ENCODE measurements at places on chromosomes 6 and 20.
A peak's percentile ranks its signal among the peaks of the same experiment; 100 is the strongest.

GRCh38 chr6:152595499-152595898, 41.7 kb downstream of the SYNE1 start:
- no peak for DNase-seq
- H3K4me1 ChIP-seq = no peaks in the 10 kb centered on the region
- no peak overlapping the region for H3K4me3 ChIP-seq
- H3K36me3 ChIP-seq = no peaks in the 10 kb centered on the region
- H3K27ac ChIP-seq = no peak overlapping the region
- H3K27me3 ChIP-seq = peaks cover 10% of the 10 kb centered on the region

- H3K36me3 ChIP-seq = peaks cover 6% of the 10 kb centered on the region
- H3K27me3 ChIP-seq = peaks cover 6% of the 10 kb centered on the region
- peaks cover 37% of the 10 kb centered on the region for H3K4me1 ChIP-seq
- peak; percentile 42 for DNase-seq
- peak overlapping the region; percentile 90 for H3K4me3 ChIP-seq
These were observed 945 bp downstream of the TENT5A start for GRCh38 chr6:81751388-81752083.

- no peak overlapping the region for H3K27ac ChIP-seq
- H3K27me3 ChIP-seq = no peaks in the 10 kb centered on the region
- H3K36me3 ChIP-seq = no peaks in the 10 kb centered on the region
- no peak for DNase-seq
- no peaks in the 10 kb centered on the region for H3K4me1 ChIP-seq
- no peak overlapping the region for H3K4me3 ChIP-seq
These were observed 20.3 kb upstream of the SMOC2 start for GRCh38 chr6:168420706-168421105.

GRCh38 chr6:39929039-39929732, 5.1 kb downstream of the MOCS1 start:
- H3K36me3 ChIP-seq = peaks cover 6% of the 10 kb centered on the region
- no peak overlapping the region for H3K4me3 ChIP-seq
- peaks cover 17% of the 10 kb centered on the region for H3K4me1 ChIP-seq
- no peak for DNase-seq
- no peaks in the 10 kb centered on the region for H3K27me3 ChIP-seq

DNA sequence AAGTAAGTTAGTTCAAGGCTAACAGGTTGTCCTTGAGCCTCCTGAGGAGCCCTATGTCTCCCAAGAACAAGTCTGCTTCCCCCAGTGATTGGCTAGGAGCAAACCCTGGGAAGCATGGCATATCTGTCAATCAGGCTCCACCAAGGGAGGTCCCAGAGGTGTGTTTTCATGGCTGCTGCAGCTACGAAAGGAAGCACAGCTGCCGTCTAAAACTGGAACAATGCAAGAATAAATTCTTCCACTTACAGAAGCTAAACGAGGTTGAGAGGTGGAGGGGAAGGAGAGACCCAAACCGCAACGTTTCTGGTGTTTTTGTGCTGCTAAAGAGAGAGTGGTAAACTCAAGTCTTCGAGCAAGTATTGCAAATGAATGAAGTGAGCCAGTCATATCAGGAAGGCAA, 4.9 kb upstream of the PTGIS start:
- DNase-seq = no peak
- peaks cover 41% of the 10 kb centered on the region for H3K27me3 ChIP-seq

GRCh38 chr6:126764104-126764503, 354.4 kb upstream of the RSPO3 start:
- H3K27ac ChIP-seq = no peak overlapping the region
- H3K27me3 ChIP-seq = no peaks in the 10 kb centered on the region
- no peak overlapping the region for H3K4me3 ChIP-seq
- no peaks in the 10 kb centered on the region for H3K4me1 ChIP-seq

DNA sequence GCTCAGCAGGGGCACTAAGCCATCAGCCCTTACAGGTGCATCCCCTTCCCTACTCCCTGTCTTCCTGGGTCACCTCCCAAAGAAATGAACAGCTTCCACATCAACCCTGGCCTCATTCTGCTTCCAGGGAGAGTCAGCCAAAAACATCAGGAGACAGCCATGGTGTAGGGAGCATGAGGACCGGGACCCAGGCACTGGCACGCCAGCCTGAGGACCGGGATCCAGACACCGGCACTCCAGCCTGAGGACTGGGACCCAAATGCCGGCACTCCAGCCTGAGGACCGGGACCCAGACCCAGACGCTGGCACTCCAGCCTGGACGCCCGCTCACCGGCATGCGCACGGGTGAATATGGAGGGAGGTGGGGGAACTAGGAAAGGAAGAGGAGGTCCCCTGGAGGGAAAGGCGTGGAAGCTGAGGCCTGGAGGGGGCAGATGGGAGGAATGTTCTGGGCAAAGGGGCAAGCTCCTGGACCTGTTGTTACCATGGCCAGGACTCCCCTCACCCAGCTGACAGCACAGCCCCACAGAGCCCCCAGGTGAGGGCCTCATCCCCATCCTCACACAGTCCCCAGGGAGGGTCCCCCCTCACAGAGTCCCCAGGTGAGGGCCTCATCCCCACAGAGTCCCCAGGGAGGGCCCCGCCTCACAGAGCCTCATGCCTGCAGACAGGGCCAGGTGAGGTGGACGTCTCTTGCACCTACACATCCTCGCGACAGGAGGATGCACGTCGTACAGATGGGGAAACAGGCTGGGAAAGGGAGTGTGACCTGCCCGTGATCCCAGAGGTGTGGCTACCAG, 26.0 kb upstream of the MRGBP start:
- no peak overlapping the region for H3K27ac ChIP-seq
- H3K4me3 ChIP-seq = no peak overlapping the region
- no peak for DNase-seq
- H3K36me3 ChIP-seq = no peaks in the 10 kb centered on the region

DNA sequence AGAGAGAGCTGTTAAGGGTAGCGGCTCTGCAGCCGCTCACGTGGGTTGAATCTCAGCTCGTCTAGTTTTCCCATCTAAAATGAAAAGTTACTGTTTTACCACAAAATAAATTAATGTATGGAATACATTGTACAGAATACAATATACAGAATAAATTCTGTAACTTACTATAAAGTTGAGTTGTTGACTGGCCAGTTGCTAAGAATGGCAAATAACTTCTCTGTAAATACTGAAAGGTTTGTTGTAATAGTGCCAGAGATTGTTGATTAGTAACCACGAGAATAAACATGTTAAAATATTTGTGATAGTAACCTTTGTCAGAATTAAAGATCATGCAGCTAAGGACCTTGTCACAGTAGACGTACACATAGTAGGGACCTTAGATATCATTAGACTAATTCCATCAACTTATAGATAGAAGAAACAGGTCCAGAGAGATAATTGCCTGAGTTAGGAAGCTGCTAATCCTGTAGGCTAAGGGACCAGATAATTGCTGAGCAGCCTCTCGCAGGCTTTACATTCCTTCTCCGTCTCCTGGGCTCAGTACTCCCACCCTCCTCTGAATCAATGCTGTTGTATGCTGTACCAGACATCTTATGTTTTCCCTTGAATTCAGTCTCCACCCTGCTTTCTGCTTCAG, 544 bp upstream of the NRM start:
- H3K27ac ChIP-seq = peak overlapping the region; percentile 17
- peaks cover 34% of the 10 kb centered on the region for H3K4me1 ChIP-seq
- H3K4me3 ChIP-seq = peak overlapping the region; percentile 82
- no peak for DNase-seq

DNA sequence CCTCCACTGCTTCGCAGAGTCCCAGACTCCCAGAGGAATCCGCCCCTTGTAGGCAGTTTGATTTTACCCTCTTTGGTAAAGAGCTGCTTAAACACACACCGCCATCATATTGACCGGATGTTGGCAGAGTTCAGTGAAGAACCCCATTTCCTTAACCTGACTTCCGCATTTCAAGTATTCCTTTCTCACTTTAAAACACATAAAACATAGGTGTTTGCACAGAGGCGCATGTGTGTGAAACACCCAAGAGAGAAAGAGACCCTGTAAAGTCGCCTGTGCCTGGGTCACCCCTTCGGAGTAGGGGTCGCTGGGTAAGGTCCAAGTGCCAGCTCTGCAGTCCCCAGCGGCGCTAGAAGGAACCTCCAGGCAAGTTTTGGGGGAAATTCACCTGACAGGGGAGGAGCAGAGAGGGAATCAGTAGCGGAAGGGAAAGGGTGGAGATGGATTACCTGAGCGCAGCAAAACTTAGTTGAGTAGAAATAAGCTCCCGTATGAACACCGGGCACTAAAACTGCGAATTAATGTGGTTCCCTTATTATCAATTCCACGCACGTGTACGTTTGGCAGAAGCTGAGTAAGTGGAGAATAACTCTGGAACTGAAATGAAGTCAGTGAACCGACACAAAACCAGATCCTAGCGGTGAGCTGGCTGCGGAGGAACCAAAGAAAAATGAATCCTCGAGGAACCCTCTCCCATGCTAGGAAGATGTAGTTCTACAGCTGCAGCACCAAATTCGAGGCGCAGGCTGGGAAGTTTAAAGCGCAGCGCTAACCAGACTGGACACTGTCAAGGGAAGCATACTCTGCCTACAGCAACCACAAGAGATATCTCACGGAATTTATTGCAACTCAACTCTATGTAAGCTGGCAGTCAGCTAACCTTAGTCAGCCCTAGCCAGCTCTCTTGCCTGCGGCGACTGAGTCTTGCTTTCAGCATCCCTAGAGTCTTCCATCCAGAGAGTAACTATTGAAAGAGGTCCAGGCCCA, 3.5 kb upstream of the HTR1B start:
- peak overlapping the region; percentile 81 for H3K4me3 ChIP-seq
- DNase-seq = no peak
- H3K4me1 ChIP-seq = peaks cover 20% of the 10 kb centered on the region
- peaks cover 64% of the 10 kb centered on the region for H3K27me3 ChIP-seq

DNA sequence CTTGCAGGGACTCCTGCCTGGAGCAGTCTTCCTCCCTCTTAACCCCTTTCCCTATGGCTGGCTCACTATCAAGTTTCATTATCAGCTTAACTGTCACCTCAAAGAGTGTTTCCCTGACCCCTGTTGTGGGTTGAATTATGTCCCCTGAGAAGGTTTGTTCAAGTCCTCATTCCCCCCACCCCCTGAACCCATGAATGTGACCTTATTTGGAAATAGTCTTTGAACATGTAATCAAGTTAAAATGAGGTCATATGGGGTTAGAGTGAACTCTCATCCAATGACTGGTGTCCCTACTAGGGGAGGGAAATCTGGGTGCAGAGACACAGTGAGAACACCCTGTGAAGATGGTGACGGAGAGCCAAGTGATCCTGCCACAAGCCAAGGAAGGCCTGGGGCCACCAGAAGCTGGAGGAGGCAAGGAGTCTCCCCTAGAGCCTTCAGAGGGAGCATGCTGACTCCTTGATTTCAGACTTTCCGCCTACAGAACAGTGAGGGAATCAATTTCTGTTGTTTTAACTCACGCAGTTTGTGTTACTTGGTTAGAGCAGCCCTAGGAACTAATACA, 165.2 kb upstream of the TOP1 start:
- H3K27ac ChIP-seq = no peak overlapping the region
- no peak for DNase-seq
- no peak overlapping the region for H3K4me3 ChIP-seq

GRCh38 chr6:42401613-42401951, 50.1 kb downstream of the TRERF1 start:
- H3K36me3 ChIP-seq = peaks cover 5% of the 10 kb centered on the region
- DNase-seq = no peak
- H3K27ac ChIP-seq = peak overlapping the region; percentile 52
- H3K4me1 ChIP-seq = peaks cover 67% of the 10 kb centered on the region

GRCh38 chr20:52448513-52449232, 257.1 kb upstream of the ZFP64 start:
- H3K4me1 ChIP-seq = peaks cover 3% of the 10 kb centered on the region
- H3K27ac ChIP-seq = no peak overlapping the region
- H3K36me3 ChIP-seq = no peaks in the 10 kb centered on the region
- no peaks in the 10 kb centered on the region for H3K27me3 ChIP-seq
- H3K4me3 ChIP-seq = no peak overlapping the region

DNA sequence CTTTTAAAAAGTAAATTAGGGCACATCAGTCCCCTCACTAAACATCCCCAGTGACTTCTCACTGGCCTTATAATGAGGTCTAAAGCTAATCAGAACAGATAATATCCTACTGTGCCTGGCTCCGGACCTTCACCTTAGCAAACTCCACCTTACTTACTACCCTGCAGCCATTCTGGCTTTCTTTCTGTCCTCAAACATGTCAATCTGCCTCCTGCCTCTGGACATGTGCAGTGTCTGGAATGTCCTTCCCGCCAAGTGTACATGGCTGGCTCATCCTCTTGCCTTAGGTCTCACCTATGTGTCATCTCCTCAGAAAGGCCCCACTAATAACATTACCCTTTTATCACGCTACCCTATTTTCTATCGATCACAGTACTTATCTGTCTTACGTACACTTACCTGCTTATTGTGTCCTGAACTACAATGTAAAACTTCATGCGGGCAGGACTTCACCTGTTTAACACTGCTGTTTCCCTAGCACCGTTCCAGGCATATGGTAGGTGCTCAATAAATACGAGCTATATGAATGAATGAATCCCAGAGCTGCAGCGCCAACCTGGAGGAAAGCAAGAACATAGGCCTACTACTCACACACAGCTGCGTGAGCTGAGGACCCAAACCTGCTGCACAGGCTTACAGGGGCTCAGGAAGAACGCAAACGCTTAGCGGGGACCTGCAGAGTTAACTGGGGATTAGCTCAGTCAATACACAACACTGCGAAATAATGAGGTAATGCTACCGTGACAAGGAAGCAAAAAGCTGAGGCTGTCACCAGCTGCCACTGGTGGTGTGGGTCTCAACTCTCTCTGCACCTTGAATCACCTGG, 991 bp downstream of the UQCC2 start:
- no peaks in the 10 kb centered on the region for H3K27me3 ChIP-seq
- H3K27ac ChIP-seq = peak overlapping the region; percentile 99
- peaks cover 35% of the 10 kb centered on the region for H3K36me3 ChIP-seq
- H3K4me1 ChIP-seq = peaks cover 35% of the 10 kb centered on the region

DNA sequence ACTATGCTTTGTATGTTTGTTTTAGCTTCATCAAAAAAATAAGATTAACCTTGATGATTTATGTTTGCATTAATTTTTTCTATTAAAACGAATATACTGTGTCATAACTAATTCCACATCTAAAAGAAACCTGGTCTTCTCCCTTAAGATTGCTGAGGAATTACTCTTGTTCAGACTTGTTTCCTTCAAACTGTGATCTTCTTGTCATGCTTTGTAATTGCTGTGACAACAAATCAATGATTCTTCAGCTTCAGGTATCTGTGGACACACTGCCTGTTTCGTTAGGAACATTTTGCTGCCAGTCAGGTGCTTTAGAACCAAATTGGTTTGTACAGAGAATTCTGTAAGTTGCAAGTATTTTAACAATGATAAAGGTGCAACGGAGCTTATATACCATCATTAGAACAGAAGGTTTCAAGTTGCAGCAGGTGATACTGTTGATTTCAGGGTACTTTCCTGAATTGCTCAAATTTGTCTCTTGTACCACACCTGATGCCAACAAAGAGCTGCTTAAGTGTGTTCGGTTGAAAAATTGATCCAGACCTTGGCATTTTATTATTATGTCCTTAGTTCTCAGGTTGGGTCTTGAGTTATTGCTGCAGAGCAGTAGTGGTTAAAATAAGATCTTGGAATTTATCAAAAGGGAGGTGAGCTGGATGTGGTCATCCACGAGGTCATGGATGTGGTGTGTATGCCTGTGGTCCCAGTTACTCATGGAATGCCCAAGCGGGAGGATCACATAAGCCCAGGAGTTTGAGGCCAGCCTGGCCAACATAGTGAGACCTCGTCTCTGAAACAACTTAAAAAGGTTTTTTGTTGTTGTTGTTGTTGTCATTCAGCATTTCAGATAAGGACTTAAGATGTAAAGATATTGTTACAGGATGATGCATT, 19.5 kb downstream of the SYTL3 start:
- H3K27me3 ChIP-seq = no peaks in the 10 kb centered on the region
- peaks cover 6% of the 10 kb centered on the region for H3K4me1 ChIP-seq
- DNase-seq = no peak
- H3K27ac ChIP-seq = no peak overlapping the region

GRCh38 chr6:89610149-89610642, 28.4 kb downstream of the LYRM2 start:
- no peaks in the 10 kb centered on the region for H3K27me3 ChIP-seq
- H3K36me3 ChIP-seq = no peaks in the 10 kb centered on the region
- no peak overlapping the region for H3K27ac ChIP-seq
- H3K4me3 ChIP-seq = no peak overlapping the region
- peaks cover 3% of the 10 kb centered on the region for H3K4me1 ChIP-seq
- peak; percentile 70 for DNase-seq
